Stimulated activated CD4-positive, alpha-beta T cell treated with anti-CD3 and anti-CD28 coated beads, Interleukin-12 subunit alpha, Interleukin-12 subunit beta, amount 100 ng/mL, for 4 hours (primary cell): ENCODE measurements at places on chromosomes 3 and 15.
A peak's percentile ranks its signal among the peaks of the same experiment; 100 is the strongest.

DNA sequence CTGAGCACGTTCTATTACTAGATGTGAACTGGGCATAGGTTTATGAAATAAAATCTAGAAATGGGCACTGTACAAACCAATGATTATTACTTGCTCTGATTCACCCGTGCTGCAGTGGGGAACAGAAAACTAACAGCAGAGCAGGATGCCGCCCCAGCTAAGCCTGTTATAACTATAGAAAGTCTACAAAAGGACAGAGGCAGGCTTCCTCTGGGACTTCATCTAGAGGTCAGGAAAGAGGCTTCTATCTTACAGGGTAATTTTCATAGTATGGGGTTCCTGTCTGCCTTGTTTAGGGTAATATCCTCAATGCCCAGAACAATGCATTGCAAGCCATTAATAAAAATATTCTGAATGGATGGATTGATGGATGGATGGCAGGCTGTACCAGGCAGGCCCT lies 177.0 kb upstream of the TBL1XR1 start:
- DNase-seq: no peak

DNA sequence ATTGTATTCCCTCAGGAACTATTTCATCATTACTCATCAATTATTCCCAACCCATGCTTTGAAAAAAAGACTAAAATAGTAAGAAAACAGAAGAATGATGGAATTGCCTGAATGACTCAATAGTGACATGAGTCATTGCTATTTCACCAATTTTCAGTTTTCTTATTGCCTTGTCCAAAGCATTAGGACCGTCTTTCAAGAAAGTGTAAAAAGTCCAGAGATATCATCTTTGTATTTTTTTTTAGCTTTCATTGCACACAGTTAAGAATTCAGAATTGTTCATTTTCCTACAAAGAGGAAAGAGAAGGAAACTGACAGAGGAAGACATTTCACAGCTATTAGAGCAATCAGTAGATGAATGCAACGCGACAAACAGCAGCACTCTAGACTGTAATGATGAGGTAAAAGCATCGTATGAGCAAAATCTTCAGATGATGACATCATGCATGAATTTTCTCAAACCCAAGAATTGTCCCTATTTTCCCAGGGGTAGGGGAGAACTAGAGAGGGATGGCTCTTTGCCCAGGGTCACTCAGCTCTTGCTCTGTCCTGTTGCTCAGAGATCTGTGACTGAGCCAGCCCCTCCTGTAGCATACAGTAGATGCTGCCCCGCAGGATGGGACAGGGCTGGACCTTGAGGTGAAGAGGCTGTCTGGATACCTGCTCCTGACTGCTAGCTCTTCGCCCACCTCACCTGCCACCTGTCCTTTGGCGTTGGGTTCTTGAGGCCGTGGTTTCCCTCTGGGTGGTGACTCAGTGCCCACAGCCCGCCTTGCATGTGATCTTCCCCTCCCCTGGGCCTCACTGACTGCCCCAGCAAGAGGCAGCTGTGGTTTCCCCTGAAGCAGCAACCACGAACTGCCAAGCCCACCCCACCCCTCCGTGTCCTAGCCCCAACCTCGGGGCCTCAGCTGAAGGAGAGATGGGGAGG lies 84.8 kb downstream of the PPCDC start:
- DNase-seq: peak; percentile 19

GRCh38 chr3:152291649-152292066 lies 22.9 kb downstream of the MBNL1 start:
- no peak for DNase-seq

DNA sequence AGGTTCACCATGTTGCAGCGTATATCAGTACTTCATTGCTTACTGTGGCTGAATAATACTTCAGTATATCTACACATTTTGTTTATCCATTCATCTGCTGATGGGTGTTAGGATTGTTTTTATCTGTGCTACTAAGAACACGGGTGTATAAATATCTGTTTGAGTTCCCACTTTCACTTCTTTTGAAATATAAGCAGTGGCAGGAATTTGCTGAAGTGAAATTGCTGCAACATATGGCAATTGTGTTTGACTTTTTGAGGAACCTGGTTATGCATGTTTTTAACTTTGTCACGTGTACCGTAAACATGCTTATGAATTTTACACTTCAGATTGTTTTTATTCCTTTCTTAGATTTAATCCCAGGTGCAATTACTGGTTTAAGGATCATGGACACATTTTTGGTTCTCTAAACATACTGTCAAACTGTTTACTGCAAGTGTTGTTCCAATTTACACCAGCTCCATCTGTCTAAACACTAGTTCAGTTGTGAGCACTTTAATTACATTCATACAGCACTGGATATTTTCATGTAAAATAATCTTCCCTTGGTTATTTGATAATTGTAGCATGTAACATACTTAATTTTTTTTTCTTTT lies 23.1 kb downstream of the TRAK1 start:
- DNase-seq: no peak

- DNase-seq: peak; percentile 31
Observed at GRCh38 chr15:84669726-84670125, 11.7 kb upstream of the NMB start.

- DNase-seq: no peak
Observed at GRCh38 chr3:127552038-127552437, 38.5 kb downstream of the TPRA1 start.

GRCh38 chr15:23402544-23402943 lies 44.5 kb downstream of the GOLGA6L2 start:
- no peak for DNase-seq

GRCh38 chr15:65818927-65819562 lies 27.0 kb upstream of the DENND4A start:
- DNase-seq: no peak

DNA sequence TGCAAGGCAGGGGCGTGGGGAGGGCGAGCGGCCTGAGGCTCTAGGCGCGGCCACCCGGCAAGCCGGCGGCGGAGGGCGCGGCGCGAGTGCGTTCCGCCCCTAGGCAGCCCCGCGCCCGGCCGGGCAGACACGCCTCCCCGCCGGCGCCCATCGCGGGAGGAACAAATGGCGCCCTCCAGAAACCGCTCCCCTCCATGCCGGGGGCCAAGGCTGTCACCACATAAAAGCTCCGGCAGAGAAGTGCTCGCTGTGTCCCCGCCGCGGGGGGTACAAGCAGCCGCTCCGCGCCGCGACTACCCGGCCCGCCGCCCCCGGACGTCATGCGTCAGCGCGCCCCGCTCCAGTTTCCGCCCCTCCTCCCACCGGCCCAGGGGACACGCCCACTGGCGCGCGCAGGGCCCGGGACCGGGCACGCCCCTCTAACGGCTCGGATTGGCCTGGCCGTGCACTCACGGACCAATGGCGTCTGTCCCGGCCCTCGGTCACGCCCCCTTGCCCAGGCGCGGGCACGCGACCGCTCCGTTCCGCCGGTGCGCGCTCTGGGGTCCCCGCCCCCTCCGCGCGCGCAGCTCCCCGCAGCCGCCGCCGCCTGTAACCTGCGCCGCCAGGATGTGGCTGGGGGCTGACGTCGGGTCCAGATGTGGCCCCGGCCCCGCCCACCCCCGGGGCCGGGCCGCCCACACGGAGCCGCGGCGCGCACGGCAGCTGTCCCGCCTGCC lies at the start of gene KLF13:
KLF13 (plus strand) TSS at position 680 of the 719 bp plus-strand sequence. CDS start 378 bp downstream, outside the sequence.
- DNase-seq: peak; percentile 99

DNA sequence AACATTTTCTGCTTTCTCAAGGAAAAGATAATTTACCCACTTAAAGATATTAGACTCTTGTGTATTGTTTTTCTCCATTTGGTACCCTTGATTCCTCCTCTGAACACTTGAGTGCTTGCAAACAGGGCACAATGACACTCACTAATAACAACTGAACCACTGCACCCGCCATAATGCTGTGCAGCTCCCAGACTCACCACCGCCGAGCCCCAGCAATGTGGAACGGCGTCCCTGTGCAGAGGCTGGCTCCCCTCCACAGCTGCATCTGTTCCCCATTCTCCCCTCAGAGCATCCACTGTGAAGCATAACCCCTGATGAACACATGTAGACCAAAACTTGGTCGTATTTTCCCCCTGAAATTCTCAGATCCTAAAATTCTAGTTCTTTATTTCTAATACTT lies 276.2 kb upstream of the PLSCR5 start:
- no peak for DNase-seq

DNA sequence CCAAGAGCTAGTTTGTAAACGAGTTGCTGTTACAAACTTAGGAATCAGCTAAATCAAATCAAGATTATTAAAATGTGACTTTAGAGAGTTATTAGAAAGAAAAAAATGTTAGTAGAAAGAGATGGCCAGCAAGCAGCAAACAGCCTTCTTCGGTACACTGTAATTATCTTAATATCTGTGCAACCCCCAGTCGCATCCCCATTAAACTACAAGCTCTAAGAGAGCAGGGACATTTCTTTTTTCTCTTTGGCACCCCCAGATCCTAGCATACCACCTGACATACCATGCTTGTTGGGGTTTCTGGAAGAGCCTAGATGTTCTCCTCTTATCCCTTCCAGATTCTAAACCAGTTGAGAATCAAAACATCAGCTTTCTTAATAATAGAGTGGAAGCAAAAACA lies 45.1 kb upstream of the LIPC start:
- DNase-seq: no peak

DNA sequence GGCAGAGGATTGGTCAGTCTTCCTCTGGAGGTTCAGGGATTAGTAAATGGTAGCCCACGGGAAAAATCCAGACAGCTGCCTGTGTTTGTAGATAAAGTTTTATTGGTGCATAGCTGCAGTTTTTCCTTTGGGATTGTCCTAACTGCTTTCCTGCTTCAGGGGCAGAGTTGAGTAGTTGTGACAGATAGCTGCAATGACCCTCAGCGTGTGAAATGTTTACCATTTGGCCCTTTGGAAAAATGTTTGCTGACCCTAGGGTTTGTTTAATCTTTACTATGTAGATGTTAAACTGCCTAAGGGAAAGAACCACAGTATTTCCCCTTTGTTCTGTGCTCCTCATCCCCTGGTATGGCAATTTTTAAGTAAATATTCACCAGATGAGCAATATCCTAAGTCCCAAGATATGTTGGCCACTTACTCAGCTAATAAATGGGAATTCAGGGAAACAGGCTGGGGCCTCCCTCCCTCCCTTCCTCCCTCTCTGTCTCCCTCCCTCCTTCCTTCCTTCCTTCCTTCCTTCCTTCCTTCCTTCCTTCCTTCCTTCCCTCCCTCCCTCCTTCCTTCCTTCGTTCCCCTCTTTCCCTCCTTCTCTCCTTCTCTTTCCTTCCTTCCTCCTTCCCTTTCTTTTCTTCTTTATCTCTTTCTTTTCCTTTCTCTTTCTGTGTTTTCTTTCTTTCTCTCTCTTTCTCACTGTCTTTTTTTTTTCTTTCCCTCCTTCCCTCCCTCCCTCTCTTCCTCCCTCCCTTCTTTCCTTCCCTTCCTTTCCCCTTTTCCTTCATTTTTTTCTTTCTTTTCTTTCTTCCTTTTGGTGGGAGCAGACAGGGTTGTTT lies 234.6 kb upstream of the BHLHE40 start:
- DNase-seq: no peak

DNA sequence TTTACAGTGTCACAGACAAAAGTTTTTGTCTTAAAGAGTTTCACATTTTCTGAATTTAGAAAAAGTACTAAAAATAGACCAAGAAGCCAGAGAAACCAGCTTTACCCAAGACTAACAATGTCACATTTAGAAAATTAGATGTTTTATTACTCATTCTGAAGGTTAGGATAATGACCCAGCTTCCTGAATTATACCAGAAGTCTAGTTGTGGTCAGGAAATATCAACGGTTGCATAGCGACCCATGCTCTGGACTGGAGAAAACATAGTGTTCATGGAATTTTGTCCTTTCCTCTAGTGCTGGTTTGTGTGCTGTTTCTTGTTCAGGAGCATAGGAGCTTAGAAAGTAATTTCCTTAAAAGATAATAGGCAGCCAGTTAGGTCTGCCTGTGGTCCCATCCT lies 59.0 kb downstream of the DPPA2 start:
- no peak for DNase-seq

- DNase-seq: no peak
Observed at GRCh38 chr3:184693011-184693975, 18.6 kb downstream of the MAGEF1 start.

DNA sequence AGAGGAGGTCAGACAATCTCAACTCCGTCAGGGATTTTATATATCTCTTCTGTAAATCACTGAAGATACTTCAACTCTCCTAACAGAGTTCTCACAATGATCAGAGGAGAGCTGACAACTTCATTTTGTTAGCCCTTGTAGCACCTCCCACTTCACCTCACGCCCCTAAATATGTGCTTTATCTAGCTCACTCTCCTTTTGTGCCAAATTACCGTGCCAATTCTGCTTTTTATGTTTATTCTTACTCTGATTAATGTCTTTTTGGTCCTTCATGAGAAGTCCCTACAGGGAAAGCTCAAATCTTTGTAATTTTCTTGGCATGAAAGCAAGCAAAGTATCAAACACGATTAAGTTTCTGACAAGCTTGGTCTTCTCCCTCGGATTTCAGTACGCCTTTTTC lies 636.1 kb upstream of the NAALADL2 start:
- no peak for DNase-seq

DNA sequence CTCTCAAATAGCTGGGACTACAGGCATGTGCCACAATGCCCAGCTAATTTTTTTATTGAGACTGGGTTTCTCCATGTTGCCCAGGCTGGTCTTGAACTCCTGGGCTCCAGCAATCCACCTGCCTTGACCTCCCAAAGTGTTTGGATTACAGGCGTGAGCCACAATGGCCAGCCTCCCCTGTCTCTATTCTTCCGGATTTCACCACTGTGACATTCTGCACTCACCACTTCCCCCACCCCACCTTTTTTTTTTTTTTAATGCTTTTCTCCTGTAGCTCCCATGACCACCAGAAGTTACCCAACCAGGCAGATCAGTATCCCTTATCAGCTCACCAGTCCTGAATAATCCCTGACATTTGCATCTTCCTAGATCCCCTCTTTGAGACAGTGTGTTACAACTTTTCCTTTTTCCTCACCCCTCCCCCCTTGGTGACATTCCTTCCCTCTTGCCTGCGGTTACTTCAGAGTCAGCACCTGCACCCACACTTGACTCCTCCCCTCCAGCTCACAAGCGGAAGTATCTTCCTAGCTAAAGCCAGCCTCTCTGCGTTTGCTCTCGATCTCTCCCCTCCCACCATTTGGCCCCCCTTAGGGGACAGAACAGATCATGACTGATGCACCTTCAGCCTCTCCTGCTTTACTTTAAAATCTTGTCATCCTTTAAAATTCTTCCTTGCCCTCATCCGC lies 13.5 kb upstream of the ZNF592 start:
- DNase-seq: peak; percentile 47

DNA sequence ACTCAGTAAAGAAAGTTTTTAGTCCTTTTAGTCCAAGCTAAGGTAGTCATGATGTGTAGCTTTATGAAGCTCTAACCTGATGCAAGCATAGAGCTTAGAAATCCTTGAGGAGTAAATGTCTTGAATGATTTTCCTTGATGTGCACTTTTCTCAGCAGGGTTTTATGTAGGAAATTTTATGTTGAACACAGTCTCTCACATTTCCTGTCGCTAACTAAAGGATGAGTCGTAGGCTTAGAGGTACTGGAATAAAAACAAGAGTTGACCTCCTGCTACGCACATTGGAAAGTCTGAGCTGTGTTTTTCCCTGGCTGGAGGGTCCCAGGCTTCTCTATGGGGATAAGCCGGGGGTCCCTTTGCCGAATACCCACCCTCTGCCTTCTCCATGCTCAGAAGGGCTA lies 34.7 kb upstream of the ZPLD1 start:
- no peak for DNase-seq

DNA sequence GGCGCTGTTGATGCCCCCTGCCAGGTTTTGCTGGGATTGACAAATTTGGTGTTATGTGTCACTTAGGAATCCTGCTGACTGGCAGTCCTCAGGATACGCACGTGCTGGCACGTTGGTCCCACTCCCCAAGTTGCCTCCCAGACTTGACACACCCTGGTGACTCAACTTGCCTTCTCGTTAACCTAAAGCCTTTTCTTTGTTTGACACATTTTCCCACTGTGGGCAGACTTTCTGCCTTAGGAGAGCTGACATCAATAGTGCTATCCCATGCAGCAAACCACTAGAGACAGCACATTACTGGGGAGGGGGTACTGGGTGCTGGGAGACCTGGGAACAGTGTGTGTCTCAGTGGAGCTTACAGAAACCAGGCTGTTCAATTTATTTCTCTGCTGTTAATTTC lies 104.3 kb downstream of the OXNAD1 start:
- no peak for DNase-seq
